NCI-H510A treated with DMSO at 0.1 percent for 48 hours (cell line): ENCODE measurements at places on chromosomes 4 and X.
A peak's percentile ranks its signal among the peaks of the same experiment; 100 is the strongest.

GRCh38 chr4:104492183-104492771 is 2.4 kb downstream of the CXXC4 start:
- peak; percentile 27 for DNase-seq

GRCh38 chrX:136761421-136761820 is 19.3 kb downstream of the ARHGEF6 start:
- no peak for DNase-seq

DNA sequence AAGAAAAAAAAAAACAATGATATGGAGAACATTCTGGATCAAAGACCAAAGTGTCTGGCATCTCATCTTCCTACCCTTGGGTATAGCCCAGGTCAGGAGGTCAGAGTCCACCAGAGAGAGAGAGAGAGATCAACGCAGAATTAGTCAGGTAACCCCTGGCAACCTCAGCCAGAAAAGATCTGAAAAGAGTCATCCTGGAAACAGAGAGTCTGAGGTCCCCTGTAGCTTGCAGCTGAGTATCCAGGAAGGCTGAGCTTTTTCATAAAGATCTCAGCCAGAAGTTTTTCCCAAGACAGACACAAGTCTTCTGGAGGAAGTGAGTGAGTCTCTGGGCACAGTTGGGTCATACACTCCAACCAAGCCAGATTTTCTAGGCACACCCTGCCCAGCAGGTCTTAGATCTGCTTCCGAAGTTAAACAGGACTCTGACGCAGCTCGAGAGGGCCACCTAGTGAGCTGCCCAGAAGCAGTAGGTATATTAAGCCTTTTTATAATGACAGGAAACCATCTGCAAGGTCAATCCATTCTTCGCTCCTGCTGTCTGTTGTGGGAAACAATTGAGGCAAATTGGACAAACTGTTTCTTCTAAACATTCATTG is 35.7 kb downstream of the ACE2 start:
- DNase-seq: peak; percentile 12

DNA sequence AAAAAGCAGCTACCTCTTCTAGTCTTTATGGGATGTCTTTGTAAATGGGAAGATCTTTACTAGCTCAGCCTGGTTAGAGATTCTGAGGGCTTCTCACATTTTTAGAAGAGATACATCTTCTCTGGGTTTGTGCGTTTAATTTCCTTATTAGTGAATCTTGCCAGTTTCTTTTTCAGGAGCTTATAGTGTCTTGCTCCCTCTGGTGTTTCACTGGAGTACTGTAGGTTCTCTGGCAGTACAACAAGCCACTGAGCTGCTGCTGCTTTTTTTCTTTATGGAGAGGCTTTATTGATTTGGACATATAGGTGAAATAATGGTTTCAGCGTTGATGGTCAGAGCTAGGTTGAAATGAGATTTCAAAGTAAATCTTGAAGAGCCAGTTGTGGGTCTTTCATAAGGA is 82.9 kb downstream of the LAS1L start:
- DNase-seq: peak; percentile 4

DNA sequence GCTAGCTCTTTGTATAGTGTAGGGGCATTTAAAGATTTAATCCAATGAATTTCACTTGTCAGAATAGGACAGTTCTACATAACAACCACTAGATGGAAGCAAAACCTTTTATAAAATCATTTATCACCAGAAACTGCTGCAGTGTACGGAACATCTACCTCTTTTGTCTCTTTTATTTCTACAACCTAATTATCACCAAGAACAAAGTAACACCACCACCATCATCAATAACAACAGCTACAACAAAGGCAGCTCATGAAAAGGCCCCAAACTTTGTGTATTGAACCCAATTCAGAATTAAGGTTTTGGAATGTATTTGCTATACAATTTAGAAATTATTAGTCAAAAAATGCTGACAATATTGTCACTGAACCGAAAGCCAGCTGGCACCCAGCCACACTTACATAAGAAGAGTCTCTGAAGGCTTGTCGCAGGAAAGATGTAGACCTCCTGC is 260.9 kb upstream of the RPS6KA3 start:
- DNase-seq: peak; percentile 58

DNA sequence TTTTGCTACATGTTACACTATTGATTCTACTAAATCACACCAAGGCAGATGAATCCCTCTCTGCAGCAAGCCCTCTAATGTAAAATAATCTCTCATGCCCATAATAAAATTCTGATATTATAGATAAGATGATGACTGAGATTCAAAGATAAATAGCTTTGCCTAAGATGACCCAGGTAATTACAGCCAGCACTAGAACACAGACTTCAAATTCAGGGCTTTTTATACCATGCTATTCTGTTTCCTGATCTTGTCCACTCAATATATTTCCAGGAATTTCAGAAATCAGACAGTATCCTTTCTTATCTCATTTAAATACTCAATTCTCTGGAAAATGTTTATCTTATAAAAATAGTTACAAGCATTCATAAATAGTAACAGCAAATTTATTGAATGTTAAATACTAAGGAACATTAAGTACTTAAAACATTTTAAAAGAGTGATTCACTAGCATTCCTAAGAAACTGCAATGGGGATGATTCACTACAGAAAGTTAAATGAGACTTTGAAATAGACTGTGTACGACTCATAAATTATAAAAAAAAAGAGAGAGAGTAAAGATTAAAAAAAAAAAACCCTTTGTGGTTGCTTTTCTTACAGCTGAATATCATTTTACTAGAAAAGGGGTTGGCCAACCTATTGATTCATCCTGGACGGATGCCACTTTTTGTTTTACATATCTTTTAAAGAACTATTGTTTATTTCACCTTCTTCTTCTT is 45.8 kb upstream of the IL21 start:
- DNase-seq: no peak

DNA sequence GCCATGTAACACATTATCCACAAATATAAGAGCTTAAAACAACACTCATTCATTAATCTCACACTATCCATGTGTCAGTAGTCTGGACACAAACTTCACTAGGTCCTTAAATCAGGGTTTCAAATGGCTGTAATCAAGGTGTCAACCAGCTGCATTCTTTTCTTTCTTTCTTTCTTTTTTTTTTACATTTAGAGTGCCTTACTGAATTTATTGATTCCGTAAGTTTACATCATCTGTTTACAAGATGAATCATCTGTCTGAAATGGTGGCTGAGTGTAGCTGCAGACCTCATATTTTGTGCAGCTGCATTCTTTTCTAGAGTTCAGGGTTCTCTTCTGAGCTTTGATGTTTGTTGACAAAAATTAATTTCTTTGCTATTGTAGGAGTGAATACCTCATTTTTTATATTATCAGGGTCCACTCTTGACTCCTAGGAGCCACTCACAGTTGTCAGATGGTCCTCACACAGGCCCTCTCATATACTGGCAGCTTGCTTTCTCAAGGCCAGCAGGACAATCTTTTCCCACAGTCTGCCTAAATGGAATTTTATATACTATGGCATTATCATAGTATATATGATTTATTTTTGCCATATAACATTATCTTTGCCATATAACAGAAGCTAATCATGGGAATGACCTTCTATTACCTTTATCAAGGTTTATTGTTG is 37.8 kb downstream of the SPOCK3 start:
- DNase-seq: no peak

DNA sequence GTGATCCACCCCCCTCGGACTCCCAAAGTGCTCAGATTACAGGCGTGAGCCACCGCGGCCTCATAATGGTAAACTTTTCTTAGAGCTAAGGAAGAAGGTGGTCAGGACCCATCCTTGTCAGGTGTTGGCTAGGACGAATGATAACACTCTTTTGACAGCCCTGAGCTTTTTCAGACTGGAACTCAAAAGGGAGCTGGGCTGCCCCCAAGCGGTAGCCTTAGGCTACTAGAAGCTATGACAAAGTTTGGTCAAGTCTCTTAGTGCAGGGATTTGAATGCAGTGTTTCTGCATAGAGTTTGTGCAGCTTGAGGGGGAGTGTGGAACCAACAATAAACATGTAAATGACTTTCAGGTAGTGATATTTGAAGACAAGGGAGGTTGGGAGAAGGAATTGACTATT is 11.8 kb upstream of the HSD17B10 start:
- peak; percentile 7 for DNase-seq

DNA sequence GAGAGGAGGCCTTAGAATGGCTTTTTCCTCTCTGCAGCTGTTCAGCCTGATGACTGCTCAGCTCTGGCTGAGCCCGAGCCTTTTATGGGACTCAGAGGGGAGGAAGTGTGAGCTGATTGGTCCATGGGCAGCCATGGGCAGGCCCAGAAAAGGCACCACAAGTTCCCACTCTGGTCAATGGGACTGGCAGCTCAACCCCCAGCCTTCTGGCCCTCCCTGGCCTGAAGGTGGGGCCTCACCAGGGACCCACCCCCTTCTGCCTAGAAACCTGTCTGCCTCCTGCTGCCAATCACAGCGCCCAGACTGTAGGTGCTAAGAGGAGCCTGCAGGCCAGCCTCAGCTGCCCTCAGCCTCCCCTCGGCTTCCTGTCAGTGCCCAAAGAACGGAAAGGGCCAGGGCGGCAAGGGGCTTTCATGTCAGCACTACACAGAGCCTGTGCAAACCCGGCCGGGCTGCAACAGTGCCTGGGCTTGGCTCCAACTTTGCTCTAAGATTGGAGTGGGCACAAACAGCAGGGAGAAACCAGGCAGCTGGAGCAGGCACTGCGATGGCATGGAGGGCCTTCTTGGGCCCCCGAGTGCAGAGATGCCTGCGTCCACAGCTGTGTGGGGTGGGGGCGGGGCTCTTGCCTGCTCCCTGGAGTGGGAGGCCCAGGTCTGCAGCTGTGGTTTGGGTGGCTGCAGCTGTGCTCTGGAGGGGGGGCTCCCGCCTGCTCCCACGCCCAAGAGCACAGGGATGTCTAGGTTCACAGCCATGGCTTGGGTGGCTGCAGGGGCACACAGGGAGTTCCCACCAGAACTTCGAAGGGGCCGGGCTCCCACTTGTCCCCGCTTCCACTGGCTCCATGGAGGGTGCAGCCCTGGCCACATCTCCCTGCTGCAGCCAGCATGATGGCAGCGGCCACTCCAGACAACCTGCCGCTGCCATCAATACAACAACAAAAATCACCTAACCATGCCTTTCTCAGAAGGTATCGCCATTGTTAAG is 92.6 kb downstream of the NXF2 start:
- DNase-seq: no peak

- peak; percentile 24 for DNase-seq
Measured at GRCh38 chrX:17375637-17376430, 834 bp downstream of the NHS start.
